Progenitor cell of endocrine pancreas (in vitro differentiated cells): ENCODE measurements at places on chromosomes 11 and 22.

DNA sequence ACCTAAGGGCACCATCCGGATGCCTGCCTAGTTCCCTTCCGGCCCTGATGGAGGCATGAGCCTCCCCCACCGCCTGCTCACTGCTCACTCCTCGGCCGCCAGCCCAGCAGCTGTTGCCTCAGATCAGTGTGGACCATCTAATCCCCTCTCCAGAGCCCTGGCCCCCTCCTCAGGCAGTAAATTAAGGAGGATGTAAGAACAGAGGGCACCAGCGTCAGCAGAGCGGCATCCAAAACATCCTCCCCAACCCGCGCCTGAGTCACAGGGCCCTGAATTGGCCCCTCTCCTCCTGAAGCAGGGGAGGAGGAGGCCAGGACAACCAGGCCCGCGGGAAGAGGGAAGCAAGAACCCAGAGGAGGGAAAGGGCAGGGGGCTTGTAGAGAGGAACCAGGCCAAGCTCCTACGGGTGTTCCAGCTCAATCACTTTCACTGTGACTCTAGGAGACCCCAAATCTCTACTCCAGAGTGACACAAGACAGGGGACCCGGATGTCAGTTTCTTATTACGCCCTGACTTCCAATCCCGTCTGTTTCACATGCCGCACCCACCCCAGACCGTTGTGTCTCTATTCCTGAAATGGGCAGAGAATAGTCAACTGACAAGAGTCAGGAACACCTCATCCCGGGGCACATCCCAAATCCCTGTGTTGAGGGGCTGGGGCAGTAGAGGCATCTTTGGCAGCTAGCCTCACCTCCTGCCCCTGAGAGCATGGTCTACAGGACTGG is 31.3 kb upstream of the MYOD1 start:
- peaks cover 29% of the 10 kb centered on the region for H3K27me3 ChIP-seq
- H3K27ac ChIP-seq = no peak overlapping the region
- no peak for DNase-seq
- no peaks in the 10 kb centered on the region for H3K36me3 ChIP-seq

GRCh38 chr11:27514076-27514475 is 7.5 kb upstream of the LIN7C start:
- no peak overlapping the region for H3K4me3 ChIP-seq
- H3K4me1 ChIP-seq = no peaks in the 10 kb centered on the region
- H3K27me3 ChIP-seq = no peaks in the 10 kb centered on the region
- H3K36me3 ChIP-seq = no peaks in the 10 kb centered on the region

DNA sequence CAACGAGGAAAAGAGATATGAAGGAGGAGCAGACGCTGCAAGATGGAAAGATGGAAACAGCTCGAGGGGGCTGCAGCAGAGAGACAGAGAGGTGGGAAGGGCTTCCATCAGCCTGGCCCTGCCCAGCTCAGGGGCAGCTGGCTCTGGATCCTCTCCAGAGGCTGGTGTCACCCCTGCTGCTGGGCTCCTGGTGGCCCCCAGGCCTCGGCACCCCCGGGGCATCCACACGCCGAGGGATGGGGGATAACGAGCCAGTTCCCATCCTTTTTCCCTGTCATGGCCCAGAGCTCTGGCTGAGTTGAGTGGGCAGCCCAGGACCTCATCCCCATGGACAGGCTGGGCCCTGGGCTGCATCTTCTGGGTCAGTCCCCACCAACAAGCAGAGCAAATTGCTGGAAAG is 102.3 kb downstream of the ST3GAL4 start:
- peaks cover 28% of the 10 kb centered on the region for H3K27me3 ChIP-seq
- no peaks in the 10 kb centered on the region for H3K4me1 ChIP-seq
- no peak overlapping the region for H3K4me3 ChIP-seq
- no peaks in the 10 kb centered on the region for H3K36me3 ChIP-seq
- H3K27ac ChIP-seq = no peak overlapping the region

DNA sequence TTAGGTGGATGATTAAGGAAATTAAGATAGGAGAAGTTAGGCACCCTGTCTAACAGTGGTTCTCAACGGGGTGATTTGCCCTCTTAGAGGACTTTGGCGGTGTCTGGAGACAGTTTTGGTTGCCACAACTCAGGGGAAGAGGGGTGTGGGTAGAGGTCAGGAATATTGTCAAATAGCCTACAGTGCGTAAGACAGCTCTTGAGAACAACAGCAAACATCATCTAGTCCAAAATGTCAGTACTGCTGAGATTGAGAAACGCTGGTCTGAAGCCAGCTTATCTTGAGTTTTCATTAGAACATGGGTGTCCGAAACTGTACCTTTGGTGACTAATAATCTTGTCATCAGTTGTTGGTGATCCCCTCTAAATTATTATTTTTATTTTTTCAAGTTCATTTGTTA is 38.4 kb downstream of the CECR2 start:
- peaks cover 15% of the 10 kb centered on the region for H3K4me1 ChIP-seq
- H3K4me3 ChIP-seq = no peak overlapping the region
- H3K36me3 ChIP-seq = no peaks in the 10 kb centered on the region
- no peaks in the 10 kb centered on the region for H3K27me3 ChIP-seq

DNA sequence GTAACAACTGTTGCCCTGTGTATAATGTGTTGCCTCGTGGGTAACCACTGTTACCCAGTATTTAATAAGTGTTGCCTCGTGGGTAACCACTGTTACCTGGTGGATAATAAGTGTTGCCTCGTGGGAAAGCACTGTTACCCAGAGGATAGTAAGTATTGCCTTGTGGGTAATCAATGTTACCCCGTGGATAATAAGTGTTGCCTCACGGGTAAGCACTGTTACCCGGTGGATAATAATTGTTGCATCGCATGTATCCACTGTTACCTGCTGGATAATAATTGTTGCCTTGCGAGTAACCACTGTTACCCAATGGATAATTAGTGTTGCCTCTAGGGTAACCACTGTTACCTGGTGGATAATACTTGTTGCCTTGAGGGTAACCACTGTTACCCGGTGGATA is 17.1 kb upstream of the NXPE4 start:
- H3K4me3 ChIP-seq = no peak overlapping the region
- no peak for DNase-seq
- no peaks in the 10 kb centered on the region for H3K36me3 ChIP-seq

DNA sequence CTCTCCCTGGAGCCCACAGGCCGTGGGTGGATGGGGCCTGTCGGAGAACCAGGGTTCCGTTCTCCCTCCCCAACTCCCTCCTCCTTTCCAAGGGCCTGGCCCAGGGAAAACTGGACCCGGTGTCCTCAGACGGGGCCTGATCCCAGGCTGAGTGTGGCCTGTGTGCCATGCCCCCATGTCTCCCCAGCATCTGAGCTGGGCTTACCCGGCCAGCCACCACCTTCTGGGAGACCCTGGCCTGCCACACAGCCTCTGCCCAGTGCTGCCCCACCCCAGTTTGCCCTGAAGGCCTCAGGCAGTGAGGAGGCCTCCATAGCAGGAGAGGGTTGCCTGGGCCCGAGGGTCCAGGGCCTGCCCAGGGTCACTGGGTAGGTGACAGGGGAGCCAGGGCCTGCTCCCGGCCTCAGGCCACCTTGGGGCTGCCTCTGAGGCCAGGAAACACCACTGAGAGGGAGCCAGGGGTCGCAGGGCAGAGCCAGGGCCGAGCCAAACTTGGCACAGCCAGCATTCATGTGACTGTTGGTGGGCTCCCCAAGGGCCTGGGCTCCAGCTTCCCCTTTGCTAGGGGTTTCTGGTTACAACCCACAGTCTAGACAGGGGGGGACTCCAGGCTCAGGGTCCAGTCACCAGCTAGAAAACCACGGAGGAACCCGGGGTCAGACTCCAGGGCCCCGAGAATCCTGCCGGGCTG is 590 bp upstream of the IFITM10 start:
- no peak for DNase-seq
- H3K4me3 ChIP-seq = no peak overlapping the region
- H3K27me3 ChIP-seq = peaks cover 29% of the 10 kb centered on the region
- H3K36me3 ChIP-seq = no peaks in the 10 kb centered on the region

DNA sequence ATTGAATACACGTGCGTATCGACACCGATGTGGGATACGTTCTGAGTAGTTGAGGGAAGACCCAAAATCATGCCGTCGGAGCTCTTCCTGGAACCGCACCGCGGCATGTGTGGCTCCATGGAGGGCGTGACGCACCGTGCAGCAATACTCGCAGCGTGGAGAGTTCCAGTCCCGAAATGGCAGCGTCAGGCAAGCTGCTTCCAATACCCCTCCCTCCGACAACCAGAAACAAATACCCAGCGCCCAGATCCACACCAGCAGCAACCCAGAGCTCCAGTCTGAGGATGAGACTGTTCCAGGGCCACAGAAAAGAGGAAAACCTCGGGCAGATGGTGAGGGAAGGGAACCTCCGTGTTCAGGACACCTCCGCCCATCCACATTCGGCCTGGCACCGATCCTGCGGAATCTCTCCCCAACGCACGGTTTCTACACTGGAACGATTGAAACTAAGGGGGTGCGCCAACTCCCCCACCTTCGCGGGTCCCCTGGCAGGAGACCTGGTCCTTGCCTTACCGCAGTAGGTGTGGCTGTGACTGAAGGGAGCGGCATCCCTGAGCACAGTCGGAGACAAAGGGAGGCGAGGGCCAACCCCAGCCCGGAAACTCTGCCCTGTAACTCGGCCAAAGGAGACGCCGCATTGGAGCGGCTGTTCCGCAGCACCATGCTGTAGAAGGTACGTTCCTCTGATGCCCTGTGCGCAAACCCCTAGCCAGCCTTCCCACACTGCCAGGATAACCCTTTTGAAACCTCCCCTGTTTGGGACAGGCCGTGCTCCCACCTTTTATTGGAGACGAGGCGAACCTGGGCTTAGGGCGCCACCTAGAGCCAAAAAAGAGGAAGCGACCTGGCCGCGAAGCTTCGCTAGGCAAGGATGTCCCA is 28.2 kb downstream of the DBX1 start:
- H3K36me3 ChIP-seq = no peaks in the 10 kb centered on the region
- peak; percentile 44 for DNase-seq
- peak overlapping the region; percentile 67 for H3K4me3 ChIP-seq
- H3K27me3 ChIP-seq = peaks cover 46% of the 10 kb centered on the region
- no peak overlapping the region for H3K27ac ChIP-seq

DNA sequence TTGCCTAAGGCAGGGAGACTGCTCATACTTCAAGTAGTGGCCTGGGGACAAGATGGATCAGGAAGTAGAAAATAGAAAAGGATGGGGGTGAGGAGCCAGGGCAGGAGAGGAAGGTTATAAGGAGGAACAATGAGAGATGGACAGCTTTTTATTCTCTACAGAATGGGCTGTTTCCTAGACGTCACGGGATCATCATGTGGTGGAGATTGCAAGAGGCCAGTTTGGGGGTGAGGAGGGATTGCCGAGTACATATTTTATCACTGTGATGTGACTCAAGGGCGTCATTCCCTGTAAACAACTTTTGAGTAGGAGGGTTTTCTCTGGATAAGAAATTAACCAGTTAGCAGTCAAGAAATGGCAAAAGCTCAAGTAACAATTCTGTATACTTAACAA is 406.3 kb downstream of the ETS1 start:
- no peak for DNase-seq
- H3K36me3 ChIP-seq = peaks cover 1% of the 10 kb centered on the region
- no peak overlapping the region for H3K4me3 ChIP-seq
- H3K27me3 ChIP-seq = peaks cover 20% of the 10 kb centered on the region
- no peak overlapping the region for H3K27ac ChIP-seq

GRCh38 chr11:124481365-124482323 is 36.1 kb upstream of the OR8B8 start:
- no peak for DNase-seq
- no peaks in the 10 kb centered on the region for H3K36me3 ChIP-seq
- H3K4me1 ChIP-seq = peaks cover 9% of the 10 kb centered on the region
- H3K27me3 ChIP-seq = peaks cover 26% of the 10 kb centered on the region
- peak overlapping the region; percentile 67 for H3K4me3 ChIP-seq

DNA sequence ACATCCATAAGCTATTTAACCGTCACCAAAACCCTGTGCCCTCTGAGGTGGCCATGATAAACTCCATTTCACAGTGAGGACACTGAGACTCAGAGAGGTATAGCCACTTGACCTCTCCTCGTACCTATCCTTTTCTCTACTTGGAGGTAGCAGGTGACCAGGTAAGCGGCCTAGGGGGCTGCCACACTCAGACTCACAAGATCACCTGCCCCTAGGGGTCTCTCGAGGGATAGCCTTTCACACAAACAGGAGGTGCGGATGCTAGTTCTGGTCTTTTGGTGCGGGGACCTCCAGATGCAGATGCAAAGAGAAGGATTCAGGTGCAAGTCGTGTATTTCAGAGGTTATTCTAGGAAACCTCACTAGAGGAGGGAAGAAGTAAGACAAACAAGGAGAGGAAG is 14.6 kb downstream of the MS4A18 start:
- no peak for DNase-seq

GRCh38 chr22:50621356-50621880 is 6.5 kb downstream of the ARSA start:
- peaks cover 24% of the 10 kb centered on the region for H3K27me3 ChIP-seq
- H3K36me3 ChIP-seq = peaks cover 1% of the 10 kb centered on the region
- H3K4me1 ChIP-seq = peaks cover 21% of the 10 kb centered on the region

DNA sequence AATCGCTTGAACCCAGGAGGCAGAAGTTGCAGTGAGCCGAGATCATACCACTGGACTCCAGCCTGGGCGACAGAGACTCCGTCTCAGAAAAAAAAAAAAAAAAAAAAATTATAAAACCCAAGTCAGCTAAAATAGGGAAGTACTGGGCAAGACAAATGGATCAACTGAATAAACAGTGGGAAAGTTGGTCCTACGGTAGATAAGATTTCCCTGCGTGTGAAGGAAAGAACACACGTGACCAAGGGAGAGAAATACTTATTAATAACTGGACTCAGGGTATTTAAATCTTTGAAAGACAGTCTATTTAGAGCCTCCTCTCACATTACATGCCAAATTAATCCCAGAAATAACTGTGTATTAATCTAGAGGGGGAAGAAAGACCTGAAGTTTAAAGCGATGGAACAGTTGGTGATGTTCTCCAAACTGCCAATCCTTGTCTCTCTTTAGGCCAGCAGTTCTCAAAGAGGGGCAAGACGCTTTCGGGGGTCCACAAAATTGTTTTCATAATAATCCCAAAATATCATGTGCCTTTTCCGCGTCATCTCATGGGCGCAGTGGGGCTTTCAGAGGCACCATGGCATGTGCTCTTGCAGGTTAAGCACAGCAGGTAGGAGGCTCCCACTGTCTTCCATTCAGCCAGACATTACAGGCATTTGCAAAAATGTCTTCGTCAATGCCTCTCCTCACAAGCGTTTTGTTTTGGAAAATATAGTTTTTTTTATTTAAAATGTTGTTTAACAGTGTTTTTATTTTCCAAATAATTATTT is 6.6 kb downstream of the RTL6 start:
- peaks cover 15% of the 10 kb centered on the region for H3K36me3 ChIP-seq
- no peak overlapping the region for H3K4me3 ChIP-seq
- no peak overlapping the region for H3K27ac ChIP-seq

- no peak overlapping the region for H3K4me3 ChIP-seq
- H3K36me3 ChIP-seq = no peaks in the 10 kb centered on the region
- DNase-seq = no peak
- no peak overlapping the region for H3K27ac ChIP-seq
- H3K27me3 ChIP-seq = peaks cover 34% of the 10 kb centered on the region
- no peaks in the 10 kb centered on the region for H3K4me1 ChIP-seq
Measured at GRCh38 chr22:16932577-16932976, 75.4 kb downstream of the GAB4 start.
